GM03348 (cell line): ENCODE measurements at places on chromosomes 5 and 9.

GRCh38 chr5:124461941-124462340, 284.5 kb downstream of the ZNF608 start:
- DNase-seq: no peak

DNA sequence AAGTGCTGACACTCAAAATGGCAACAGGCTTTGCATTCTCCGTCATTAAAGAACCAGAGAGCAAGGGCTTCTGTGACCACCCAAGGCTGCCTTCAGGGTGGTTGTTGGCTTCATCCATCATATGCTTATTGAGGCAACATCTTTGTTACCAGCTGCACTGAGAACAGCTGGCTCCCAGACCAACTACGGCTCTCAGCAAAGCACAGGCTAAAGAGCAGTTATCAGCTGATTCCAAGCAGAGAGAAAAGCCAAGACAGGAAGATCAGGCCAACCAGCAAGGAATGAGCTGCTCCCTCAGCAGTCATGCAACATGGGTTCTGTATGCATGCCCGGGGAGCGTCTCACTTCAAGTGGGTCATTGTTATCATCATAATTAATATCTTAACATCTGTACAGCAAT, 358.9 kb downstream of the ACTL7B start:
- peak; percentile 36 for DNase-seq

DNA sequence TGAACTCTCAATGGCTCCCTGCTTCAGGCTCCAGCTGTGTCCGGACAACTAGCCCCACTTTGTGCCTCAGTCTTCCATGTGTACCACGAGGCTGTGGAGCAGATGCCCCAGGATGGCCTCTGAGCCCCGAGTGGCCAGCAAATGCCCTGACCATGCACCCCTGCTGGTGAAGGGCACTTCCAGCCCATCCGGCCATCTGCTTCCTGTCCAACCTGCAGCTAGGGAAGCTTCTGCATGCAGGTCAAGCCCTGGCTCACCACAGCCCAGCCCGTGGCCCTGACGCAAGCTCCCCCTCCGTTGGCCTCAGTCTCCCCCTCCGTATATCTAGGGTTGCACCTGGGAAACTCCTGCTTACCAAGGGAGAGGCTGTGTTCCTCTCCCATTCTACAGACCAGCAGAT, 4.8 kb downstream of the NINJ1 start:
- no peak for DNase-seq

GRCh38 chr5:177484902-177485549, 11.6 kb upstream of the DBN1 start:
- no peak for DNase-seq

GRCh38 chr5:161009194-161009593, 157.2 kb upstream of the ATP10B start:
- no peak for DNase-seq

DNA sequence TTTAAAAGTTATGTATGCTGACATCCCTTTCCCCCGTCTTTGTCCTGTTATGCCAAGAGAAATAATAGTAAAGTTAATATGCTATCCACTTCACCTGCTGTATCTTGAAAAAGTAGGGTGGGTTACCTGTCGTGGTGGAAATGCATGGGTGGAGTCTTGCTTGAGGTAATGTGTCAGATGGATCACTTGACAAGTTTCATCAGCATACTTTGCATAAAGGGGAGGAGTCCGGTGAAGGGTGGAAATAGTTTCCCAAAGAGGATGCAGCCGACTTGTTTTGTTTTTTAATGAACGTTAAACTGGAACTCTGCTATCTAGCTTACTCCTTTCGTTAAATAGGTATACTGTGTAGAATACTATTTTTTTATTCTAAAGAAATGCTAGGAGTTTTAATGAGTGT, 9.0 kb upstream of the DMRT3 start:
- DNase-seq: no peak

- no peak for DNase-seq
Measured at GRCh38 chr9:109934136-109934856, 154.3 kb downstream of the PALM2AKAP2 start.

- DNase-seq: no peak
Measured at GRCh38 chr5:53261245-53261644, 151.7 kb upstream of the MOCS2 start.

GRCh38 chr9:113930390-113930783, 54.3 kb downstream of the ZNF618 start:
- DNase-seq: no peak

GRCh38 chr9:129380961-129381401, 202.9 kb upstream of the IER5L start:
- no peak for DNase-seq

DNA sequence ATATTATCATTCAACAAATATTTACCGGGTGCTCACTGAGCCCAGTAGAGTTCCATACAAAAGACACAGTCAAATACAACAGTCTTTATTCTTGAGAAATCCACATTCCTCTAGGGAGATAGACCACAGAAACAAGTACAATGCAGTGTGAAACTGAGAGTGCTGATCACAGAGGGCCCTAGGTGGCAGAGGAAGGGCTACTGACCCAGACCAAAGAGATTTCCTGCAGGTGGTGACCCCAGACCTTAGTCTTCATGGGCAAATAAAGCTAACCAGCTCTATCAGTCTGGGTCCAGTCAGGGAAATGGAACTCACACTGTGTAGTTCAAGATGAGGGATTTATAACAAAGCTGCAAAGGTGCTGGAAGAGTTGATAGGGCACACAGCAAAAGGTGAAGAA, 110.4 kb upstream of the SLC27A6 start:
- no peak for DNase-seq

DNA sequence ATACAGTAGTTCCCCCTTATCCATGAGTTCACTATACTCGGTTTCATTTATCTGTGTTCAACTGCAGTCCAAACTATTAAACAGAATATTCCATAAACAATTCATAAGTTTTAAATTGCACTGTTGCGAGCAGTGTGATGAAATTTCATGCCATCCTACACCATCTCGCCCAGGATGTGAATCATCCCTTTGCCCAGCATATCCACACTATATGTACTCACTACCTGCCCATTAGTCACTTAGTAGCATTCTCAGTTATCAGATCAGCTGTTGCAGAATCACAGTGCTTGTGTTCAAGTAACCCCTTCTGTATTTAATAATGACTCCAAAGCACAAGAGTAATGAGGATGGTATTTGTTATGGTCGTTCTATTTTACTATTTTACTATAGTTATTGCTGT, 51.5 kb downstream of the SHOC1 start:
- DNase-seq: peak; percentile 35

DNA sequence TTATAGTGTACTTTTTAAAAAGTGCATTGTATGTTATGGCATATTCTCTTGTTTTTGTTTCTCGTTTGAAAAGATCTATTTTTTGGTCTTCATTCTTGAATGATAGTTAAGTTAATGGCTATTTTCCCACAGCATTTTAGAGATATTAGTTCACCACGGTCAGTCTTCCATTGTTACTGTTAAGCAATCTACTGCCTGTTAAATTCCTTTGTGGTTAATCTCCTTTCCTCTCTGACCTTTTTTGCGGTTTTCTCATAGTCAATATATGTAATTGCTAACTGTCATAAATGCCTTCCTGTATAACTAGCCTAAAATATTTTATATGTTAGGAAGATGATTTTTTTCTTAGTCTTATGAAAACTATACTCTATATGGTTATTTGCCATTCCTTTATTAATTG, 250.8 kb upstream of the FBXL7 start:
- peak; percentile 60 for DNase-seq

- no peak for DNase-seq
Measured at GRCh38 chr5:163552536-163552935, 47.1 kb downstream of the MAT2B start.

DNA sequence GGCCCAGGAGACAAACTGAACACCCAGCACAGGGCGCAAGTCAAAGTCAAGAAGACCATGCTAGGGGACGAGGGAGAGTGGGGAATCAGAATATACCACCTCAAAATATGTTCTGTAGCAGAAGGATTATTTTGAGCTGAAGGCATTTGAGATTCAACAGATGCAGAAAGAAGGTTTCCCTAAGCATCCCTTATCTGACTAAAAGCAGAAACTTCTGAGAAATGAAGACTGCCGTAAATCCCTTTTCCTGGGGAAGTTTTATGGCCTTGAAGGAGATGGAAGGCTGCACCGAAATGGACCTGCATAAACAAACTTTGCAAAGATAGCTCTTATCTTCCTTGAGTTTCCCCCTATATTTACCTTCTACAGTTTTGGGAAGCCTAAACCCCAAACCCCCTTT, 72.8 kb downstream of the PTTG1 start:
- no peak for DNase-seq

- peak; percentile 48 for DNase-seq
Measured at GRCh38 chr5:149486726-149487635, 64.3 kb downstream of the CSNK1A1 start.

DNA sequence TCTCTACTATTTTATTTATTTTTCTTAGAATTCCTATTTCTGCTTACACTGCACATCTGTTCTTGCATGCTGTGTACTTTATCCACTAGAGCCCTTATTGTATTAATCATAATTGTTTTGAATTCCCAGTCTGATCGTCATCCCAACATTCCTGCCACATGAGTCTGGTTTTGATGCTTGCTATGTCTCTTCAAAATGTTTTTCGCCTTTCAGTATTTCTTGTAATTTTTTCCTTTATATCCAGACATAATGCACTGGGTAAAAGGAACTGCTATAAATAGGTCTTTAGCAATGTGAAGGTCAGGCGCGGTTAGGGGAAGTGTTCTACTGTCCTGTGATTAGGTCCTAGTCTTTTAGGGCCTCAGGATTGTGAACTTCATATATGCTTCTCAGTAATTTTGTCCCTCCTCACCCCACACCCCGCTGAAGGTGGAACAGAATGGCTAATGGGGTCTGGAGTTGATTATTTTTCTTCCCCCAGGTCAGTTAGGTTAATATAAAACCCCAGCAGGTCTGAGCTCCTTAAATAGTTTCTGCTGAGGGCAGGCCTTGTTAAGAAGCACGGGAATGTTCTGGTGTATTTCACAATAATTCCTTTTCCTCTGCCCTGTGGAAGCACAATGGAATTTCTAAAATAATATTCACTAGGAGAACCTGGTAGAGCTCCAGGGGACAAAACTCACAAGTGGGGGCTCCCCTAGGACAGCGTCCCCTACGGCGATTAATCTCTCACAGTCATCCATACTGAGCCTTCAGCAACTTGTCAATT, 146.6 kb upstream of the TUT7 start:
- peak; percentile 71 for DNase-seq

GRCh38 chr5:31161781-31162181, 31.7 kb upstream of the CDH6 start:
- no peak for DNase-seq

- no peak for DNase-seq
Measured at GRCh38 chr5:55364537-55365055, 56.8 kb downstream of the MTREX start.

DNA sequence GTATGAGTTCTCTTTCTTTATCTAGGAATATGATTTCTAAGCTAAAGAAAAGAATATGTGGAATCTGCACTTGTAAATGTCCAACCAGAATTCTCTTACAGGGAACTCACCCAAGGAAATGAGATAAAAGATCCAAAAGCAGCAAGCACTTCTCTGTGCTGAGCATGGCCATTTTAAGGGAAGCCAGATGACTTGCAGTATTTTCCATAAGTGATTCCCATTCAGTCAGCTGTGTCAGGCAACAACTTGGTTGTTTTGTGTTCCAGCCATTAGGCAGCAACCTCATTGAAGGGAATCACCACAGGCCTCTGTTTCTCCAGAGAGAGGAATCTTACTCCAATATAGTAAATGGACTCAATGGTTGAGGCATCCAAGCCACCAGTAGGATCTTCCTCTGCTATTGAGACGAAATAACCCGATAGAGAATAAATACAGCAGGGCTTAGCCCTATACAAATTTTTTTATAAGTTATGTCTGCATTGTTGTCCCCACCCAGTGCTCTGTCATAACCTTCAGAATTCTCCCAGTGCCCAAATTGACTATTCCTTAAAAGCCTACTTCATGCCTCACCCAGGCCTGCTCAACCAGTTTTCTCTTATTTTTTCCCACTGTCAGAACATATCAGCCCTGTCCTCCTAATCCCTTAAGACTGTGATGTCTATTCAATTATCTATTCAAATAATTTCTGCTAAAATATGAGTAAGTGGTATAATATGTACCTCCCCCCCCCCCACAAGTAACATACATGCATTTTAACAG, 236.6 kb downstream of the PJA2 start:
- no peak for DNase-seq

DNA sequence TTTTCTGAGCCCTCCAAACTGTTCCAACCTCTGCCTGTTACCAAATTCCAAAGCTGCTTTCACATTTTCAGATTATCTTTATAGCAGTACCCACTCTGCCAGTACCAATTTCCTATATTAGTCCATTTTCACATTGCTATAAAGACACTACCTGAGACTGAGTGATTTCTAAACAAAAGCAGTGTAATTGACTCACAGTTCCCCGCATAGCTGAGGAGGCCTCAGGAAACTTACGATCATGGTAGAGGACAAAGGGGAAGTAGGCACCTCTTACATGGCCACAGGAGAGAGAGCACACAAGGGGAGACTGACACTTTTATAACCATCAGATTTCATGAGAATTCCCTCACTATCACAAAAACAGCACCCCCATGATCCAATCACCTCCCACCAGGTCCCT, 105.0 kb downstream of the DTWD2 start:
- DNase-seq: no peak

DNA sequence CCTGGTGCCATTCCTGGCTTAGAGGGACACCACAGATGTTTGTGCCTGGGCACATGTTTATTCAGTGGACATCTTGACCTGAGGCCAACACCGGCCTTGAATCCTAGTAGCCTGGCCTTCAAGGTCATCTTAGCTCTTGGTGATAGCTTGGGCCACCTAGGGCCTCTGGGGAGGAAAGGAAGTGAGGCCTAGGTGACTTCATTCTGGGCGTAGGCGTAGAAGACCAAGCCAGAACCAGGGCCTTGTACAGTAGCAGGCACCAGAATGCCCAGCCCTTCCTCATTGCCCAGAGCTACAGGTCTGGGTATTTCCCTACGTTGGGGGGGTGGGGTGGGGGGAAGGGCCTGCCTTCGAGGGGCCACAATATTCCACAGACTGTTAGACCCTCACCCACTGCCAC, 33.8 kb downstream of the WNK2 start:
- DNase-seq: no peak

DNA sequence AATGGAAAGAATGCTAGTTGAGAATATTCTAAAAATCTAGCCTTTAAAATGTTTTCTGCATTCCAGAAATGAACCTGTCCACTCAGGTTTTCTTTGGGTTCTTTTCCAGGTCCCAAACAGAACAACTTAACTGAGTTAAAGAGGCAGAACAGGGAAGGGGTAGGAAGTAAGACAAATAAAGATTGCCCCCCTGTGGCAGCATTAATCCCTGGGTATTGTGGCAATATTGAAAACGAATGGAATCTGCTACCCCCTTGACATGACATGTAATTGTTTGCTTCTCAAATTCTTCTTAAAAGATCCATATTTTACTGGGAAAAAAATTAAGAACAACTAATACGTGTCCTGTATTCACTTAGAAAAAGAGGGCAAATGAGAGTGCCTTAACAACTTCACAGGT, 9.3 kb upstream of the RBM22 start:
- DNase-seq: peak; percentile 9

GRCh38 chr5:56871777-56872176, 37.6 kb upstream of the SETD9 start:
- DNase-seq: no peak

- no peak for DNase-seq
Measured at GRCh38 chr5:90967851-90968250, 409.3 kb downstream of the ADGRV1 start.
